SHP77 (cell line): ENCODE measurements at places on chromosomes 7 and 10.

DNA sequence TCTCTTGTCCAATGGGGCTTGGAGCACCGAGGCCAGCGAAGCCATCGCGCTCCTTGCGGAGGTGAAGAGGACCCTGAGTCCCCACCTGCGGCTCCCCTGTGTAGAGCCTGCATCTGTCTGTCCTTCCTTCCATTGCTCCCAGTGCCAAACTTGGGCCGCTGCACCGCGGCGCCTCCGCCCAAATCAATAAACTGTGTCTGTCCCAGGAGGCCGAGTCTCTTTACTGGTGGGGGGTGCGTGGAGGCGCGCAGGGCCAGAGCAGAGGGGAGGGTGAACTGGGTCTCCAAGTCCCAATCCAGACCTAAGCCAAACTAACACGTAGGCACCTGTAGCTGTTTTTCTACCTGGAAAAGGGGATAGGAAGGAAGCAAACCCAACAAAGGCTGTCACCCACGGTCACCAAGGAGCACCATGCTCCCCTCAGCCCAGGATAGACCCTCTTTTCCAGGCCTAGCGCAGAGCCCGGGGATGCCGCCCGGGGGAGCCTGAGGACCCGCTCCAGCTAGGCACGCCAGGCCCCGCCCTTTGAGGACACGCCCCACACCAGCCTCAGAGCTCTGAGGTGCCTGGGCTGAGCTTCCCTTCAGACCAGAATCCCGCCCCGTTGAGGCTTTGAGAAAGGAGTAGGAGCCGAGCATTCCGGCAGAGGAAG is 1.2 kb upstream of the CHAT start:
- no peak for DNase-seq

GRCh38 chr10:19531324-19531723 is 284.9 kb upstream of the PLXDC2 start:
- DNase-seq = no peak

GRCh38 chr10:118900617-118901016 is 128.9 kb upstream of the NANOS1 start:
- DNase-seq = no peak

- DNase-seq = no peak
Observed at GRCh38 chr7:79984210-79984609, 150.4 kb upstream of the GNAI1 start.

- DNase-seq = no peak
Observed at GRCh38 chr10:132142396-132143161, 44.2 kb upstream of the DPYSL4 start.

GRCh38 chr7:22202141-22202540 is 154.8 kb downstream of the RAPGEF5 start:
- DNase-seq = no peak

DNA sequence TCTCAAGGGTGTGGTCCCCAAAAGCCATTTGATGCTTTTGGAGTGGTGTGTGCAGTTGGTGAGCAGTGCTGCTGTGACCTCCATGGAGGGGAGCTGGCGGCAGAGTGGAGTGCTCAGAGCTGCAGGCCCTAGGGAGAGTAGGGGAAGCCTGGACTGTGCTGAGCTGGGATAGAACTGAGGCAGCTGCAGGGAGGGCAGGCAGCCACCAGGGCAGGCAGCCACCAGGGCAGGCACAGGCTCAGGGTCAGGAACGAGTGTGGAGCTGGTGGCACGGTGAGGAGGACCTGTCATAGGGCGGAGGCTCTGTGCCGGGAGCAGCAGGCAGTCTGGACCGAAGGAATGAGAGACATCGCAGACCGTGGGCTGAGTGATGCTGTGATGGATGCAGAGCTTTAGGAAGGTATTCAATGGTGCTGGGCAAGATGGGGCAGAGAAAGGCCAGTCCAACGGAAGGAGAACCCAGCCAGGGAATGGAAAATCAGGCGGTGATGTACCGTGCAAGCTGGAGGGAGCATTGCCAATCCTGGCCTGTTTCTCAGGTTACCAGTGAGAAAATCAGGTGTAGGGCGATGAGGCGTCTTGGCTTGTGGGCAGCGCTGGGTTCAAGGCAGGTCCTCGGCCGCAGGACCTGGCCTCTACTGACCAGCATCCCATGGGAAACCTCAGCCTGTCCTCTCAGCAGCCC is 152.6 kb downstream of the CAMK1D start:
- DNase-seq = no peak

DNA sequence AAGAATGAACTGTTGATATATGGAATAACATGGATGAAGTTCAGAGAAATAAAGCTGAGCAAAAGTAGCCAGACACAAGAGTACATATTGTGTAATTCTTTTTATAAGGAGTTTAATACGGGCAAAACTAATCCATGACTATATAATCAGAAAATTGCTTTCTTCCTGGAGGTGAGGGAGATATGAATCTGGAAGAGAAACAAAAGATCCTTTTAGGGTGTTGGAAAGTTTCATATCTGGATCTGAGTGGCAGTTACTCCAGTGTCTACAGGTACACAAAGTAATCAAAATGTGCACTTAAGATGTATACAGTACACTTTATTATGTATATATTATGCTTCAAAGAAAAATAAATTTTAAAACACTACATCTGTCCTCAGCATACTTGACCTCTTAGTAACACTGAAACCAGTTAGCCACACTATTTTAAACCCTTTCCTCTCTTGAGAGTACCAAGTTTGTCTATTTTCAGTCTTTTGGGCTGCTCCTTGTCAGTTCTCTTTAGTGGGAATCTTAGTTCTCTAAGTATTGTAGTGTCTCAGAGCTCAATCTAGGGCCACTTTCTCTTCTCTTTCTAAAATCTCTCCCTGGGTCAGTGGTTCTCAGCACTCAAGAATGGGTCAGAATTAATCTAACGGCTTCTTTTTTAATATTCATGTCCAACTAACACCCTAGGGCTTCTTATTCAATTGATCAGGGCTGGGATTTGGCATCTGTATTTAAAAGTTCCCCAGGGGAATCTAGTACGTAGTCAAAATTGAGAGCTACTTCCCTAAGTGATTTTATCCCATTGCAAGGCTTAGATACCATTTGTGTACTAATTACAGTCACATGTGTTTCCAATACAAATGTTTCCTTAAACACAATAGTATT is 4.3 kb upstream of the LIPF start:
- no peak for DNase-seq

DNA sequence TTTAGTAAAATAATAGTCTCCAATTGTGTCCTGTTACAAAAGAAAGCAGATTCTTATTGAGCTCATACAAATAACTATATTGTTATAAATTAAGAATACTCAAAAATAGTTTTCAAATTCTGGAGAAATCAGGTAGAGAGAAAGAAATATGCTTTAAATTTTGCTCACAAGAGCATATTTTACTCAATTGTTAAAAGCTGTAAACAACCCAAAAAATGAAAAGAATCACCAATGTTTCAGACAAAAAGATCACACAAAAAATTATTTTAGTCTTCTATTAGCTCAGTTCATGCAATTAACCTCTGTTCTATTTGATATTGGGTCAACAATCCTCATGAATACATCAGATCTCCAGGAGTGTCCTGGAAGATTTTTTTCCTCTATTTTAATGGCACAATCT is 18.6 kb upstream of the TRPV6 start:
- DNase-seq = no peak

DNA sequence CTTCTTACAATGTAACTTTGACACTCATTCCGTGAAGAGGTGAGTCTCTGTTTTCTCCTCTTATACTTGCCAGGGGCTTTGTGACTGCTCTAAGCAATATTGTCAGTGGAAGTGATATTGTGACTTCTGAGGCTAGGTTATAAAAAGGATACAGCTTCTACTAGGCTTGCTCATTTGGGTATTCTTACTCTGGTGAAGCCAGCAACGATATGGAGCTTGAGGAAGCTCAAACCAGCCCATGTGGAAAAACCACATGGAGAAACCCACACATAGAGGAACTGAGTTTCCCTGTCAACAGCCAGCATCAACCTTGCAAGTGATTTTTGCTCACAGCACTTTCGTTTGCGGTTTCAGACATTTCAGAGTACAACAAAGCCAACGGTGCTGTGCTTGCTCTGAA is 149.6 kb upstream of the SEMA3E start:
- no peak for DNase-seq

DNA sequence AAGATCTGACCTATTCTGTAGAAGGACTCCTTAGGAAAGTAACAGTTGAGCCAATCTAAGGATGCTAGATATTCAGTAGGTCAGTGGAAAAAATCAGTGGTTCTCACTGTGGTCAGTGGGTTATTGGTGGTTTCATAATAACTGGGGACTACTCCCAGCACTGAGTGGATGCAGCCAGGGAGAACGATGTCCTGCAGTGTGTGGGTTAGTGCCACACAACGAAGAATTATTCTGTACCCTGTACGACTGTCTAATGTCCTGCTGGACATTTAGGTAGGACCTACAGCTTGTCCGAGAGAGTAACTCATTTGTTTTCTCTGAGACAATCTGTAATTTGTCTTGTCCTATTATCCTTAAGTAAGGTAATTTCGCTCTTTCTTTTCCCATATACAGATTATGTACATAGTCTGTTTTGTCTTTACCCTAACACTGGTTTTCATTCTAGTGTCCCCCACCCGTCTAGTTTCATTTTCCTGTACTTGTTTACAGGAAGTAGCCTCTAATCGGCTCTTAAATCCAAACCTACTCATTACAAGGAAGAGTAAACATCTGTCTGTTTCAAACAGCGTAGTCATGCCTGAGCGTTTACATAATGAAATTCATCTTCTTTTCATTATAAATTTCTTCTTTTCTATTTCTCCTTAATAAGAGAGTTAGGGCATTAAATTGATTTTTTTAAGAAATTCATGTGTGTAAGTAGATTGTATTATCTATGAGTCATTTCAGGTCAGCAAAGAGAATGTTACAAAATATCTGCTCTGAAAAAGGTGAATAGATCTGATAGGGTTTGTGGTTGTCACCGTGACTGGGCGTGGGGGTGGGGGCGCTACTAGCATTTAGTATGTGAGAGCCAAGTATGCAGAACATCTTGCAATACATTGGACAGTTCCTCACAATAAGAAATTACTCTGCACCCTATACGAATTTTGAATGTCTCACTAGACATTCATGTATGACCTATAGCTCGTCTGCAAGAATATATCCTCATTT is 8.3 kb upstream of the ZC3HAV1L start:
- DNase-seq = no peak
